ENCODE measurements at places on chromosomes 6 and 20.

GRCh38 chr6:140380427-140381218 lies 1006.2 kb upstream of the CITED2 start:
- DNase-seq = no peak

DNA sequence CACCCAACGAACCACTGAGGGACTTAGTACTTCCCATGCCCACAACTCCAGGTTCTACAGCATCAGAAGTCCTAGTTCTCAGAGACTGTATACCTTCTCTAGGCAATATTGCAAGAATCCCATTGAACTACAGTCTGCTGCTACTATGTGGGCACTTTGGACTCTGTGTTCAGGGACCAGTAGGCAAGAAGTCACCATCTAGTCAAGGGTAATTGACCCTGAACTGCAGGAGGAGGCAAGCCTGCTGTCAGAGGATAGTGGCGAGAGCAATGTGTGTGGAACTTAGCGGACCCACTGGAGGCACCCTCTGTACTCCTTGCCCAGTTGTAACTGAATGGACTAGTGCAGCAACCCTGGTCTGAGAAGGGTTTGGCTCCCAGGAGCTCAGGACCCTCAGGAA lies 15.7 kb downstream of the HEBP2 start:
- no peak for DNase-seq

DNA sequence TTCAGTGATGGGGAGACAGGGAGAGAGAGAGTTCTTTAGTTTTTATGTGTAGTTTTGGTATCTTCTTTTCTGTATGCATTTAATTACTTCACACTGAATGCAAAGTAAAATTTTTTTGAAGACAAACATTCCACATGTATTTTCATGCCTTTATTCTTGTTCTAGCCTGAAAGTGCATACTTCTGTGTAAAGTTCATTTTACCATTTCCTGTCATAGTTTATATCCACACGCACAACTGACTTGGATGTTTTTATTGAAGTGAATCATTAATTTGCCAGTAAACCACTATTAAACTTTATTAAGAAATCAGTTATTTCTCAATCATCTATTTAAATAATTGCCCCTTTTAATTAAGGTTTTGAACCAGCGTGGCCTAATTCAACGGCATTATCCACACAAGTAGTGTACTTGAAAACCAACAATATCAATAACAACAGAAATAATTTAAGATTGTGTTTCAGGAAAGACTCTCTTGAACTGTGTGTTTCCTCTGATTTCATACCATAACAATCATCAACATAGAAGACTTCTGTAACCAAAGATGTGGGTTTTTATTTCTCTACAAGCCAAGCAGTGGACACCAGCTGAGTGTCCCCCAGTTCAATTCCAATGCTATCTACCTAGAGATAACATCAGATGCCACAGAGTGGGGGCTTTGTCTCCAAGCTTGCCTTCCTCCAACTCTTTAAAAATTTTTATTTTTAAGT lies 512.7 kb upstream of the JAG1 start:
- DNase-seq = no peak

DNA sequence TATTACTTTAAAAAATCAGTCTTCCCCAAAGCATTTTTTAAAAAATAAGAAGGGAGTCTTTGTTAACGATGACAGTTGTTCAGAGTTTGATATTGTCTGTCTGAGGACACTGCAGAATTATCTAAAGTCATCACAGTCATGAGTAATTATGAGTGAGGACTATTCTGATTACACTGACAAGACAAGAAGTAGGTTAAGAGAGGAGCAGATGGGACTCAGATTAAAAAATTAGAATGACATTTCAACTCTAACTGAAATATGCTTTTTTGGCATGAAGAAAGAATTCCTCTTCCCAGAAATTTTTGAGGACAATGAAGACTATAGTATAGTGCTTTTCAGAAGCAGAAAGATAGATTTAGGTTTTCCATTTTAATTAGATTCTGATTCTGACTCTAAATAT lies 456.5 kb downstream of the EPHA7 start:
- no peak for DNase-seq

DNA sequence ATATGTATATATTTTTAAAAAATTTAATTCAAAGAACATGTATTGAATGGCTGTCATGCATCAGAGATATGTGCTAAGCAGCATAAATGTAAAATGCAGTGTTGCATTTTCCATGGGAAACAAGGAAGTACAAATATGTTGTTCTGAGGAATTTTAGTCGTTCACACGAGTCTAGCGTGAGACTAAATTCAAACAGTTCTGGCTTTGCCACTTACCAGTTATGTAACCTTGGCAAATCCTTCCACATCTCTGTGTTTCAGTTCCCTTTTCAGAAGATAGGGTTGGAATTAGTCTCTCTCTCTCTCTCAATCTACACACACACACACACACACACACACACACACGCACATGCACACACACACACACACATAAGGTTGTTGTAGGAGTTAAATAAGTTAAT lies 305.4 kb downstream of the UTRN start:
- DNase-seq = no peak

GRCh38 chr6:140174524-140174923 lies 800.1 kb upstream of the CITED2 start:
- no peak for DNase-seq

DNA sequence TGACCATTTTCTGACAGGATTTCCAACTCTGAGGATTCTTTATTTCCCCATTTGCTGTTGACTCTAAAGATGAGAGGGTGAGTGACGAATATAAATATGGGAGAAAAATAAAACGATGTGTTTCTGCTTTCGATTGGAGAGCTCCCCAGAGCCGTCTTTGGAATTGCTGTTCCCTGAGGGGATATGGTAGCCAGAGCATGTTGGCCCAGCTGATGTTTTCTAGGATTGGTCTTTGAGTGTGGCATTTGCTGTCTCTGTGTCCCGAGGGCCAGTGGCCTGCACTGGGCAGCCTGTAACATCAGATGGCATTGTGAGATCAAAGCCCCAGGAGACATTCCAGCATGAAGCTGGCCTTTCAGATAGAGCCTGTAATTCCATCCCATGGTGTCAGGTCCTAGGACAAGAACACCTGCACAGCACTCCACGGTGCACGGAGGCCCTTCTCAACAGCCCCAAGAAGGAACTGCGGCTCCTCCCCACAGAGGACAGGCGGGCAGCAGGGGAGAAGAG lies 26.7 kb downstream of the PKIG start:
- DNase-seq = no peak

DNA sequence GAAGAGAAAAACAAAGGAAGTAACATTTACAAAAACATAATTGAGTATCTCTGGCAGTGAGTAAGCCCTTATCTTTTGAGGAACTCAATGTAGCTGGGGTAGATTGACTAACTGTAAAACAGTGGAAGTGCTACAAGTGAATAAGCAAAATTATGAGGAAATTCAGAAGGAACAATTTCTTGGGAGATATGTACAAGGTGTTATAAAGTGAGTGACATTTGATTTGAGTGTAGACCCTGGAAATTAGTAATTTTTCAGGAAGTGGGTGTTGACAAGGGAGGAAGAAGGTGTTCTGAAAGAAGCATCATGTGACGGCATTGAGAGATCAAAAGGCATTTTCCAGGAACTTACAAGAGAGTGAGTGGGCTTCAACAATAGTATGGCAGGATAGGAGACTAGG lies 22.2 kb downstream of the XRN2 start:
- no peak for DNase-seq

GRCh38 chr6:30162265-30163089 lies 869 bp upstream of the TRIM15 start:
- DNase-seq = no peak

- DNase-seq = no peak
These were observed 652.5 kb upstream of the AGPAT4 start for GRCh38 chr6:161926324-161926723.

- no peak for DNase-seq
These were observed 52.6 kb upstream of the SMIM29 start for GRCh38 chr6:34301408-34301807.

DNA sequence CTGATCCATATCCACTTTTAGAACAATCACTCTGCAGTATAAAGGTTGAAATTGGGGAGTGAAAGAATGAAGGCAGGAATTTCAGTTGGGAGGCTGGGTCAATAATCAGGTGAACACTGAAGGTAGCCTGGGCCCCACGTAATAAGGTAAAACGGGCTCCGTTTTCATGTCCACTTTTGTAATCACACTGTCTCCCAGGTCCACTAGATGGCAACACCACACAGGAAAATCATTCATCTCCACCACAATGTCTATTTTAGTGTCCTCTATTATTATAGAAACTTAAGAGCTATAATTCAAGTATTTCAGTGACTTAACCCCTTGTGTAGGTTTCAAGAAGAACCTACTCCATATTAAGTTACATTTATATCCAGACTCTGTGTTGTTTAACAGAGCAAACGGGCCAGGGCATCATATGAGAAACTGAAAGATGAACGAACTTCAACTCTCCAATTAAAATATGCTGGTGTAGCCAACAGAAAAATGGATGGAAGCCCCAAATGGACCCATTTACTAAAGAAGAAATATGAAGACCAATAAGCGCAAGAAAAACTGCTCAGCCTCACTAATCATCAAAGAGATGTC lies 45.9 kb upstream of the MC3R start:
- DNase-seq = no peak

- no peak for DNase-seq
These were observed 154.0 kb downstream of the TSHZ2 start for GRCh38 chr20:53126185-53126584.

- DNase-seq = no peak
These were observed 48.2 kb downstream of the GMDS start for GRCh38 chr6:2197177-2197671.

DNA sequence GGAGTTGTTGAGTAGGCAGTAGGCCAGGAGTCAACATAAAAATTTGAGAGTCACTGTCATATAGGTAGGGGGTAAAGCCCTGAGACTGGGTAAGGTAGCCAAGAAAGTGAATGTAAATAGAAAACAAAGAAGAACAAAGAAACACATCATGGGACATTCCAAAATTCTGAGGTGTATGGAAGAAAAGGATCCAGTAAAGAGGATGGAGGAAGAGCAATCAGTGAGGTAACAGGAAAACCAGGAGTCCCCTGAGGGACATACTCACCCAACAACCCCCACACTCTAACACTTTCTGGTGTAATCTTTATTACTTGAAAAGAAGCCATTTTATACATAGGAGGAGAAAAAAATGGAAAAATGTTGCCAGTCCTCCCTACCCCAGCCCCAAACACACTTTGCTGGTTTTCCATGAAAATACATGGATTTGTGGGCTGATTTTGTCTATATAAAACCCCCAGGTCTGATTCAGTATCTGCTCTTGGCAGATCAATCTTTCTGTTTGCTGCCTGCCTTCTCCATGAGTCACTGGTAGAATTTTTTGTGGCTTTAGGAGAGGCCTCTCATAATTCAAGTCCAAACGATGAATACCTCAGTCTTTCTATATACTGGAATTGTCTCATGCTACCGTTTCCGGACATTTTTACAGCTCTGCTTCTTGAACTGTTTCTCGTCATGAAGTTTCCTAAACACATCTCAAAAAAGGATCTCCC lies 271.4 kb upstream of the MAN1A1 start:
- DNase-seq = no peak

DNA sequence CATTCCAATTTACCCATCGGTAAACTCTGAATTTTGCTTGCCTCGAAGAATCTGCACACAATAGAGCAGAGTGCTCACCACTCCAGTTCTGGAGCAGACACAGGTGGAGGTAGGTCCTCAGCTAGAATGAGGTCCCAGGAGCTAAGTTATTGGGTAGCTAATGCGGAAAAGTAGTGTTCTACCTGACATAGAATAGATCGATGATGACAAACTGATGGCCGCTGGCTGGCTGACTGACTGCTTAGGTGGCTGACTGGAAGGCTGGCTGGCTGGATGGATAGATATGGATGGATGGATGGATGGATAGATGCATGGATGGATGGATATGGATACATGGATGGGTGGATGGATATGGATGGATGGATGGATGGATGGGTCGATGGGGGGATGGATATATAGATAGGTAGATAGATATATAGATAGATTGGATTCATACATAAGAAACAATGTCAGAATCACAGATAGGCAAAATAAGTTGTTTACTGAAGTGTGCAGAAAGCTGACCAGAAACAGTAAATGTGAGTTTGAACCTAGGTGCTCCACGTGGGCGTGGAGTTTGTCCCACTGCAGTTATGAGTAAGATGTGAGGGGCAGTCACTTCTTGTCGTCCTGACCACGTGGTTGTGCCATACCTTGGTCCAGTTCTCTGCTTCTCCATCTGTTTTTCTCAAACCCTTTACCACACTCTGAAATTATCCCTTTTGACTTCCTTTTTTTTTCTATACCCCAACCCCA lies 62.1 kb downstream of the TBXT start:
- DNase-seq = no peak

GRCh38 chr20:13755809-13756208 lies 28.9 kb downstream of the ESF1 start:
- DNase-seq = no peak

DNA sequence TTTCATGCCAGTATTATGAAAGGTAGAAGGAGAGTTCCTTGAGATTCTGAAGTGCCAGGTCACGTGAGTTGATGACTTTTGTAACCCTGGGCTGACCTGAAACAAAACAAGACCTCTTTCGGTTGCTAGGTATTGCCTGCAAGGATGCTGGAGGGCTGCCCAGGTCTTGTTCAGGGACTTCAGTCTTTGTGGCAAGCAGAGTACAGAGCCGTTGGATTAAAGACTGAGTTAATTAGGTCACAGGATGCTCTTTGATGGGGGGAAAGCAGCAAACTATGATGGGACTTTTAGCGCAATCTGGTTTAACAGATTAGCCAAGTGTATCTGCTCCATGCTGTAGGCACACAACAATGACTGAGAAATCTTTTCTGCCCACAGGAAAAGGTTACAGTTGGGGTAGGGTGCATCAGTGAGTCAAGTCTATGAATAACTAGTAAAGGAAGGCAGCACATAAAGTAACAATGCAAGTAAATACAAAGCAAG lies 12.8 kb upstream of the ELOVL5 start:
- peak; percentile 77 for DNase-seq

DNA sequence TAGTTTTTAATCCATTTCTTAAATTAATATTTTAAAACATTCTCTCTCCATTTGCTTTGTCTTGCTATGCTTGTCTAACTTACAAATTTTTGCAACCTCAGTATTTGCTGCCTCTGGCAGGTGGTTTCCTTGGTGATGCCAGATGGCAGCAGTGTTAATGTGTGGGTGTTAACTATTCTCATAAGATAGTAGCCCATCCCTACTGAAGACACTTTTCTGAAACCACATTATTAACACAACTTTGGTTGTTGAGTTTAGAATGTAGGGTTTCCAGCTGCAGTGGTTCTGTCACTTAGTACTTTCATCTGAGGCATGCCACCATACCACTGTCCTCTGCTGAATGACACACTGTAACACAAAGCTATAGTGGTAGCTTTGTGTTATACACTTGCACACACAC lies 75.1 kb downstream of the MYO6 start:
- DNase-seq = no peak

DNA sequence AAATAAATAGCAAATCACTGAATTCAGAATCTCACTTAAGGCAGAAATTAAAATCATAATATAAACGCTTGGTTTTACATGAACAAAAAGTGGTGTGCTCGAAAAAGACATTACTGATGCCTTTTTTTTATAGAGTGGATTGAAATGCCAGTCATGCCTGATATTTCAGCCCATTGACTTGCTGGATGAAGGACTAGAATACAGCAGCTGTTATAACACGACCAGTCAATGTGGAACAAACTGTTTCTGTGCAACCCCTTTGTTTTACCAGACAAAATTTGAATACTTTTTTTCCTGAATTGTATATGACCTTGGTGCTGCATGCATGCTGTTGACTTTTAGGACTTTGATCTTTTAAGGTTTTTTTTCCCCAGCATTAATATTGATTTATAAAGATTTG lies 150.0 kb downstream of the QKI start:
- no peak for DNase-seq
